NCI-H2107 (cell line): ENCODE measurements at places on chromosomes 12 and 14.

- no peak for DNase-seq
Measured at GRCh38 chr12:115598871-115599811, 678.4 kb downstream of the MED13L start.

DNA sequence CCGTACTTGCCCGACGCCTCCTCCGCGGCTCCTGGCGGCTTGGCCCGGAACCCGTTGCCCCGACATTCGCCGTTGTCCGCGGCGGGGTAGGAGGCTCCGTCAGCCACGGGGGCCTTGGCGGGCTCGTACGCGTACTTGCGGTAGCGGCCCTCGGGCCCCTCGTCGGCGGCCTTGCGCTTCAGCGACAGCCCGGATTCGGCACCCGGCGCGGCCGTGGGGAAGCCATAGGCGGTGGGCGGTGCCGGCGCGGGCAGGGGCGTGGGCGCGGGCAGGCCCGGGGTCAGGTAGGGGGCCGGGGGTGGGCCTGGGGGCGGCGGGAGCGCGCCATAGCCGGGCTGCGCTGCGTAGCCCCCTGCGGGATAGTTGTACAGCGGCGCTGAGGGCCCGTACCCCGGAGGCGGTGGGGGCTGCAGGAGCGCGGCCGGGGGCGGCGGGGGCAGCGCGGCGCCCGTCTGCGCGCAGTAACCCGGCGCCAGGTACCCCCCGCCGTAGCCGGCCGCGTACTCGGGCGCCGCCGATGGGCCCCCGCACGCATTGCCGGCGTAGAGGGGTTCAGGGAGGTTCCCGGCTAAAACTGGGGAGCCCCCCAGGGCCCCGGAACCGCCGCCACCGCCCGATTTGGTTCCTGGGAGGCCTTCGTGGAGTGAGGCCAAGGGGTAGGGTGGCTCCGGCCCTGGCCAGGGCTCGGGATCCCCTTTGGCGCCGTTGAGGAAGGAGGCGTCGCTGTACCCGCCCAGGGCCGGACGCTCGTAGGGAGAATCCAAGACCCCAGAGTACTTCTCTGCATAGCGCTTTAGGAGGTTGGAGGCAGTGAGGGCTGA, 26.9 kb downstream of the FIGNL2 start:
- DNase-seq = no peak

DNA sequence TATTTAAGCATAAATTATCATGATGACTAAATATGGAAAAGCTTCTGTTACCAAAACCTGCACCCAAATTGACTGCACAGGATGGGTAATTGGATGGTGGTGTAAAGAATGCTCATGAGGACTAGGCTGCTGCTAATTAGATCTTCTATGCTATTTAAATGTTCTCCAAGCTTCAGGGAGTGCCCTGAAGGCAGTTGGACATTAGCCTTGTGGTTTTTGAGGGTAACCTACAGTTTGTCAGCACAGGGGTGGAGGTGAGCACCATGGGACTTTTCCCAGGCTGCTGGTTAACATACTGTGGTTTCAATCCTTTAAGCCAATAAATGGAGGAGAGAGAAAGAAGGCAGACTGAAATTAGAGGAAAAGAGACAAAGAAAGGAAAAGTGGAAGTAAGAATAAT, 145.0 kb downstream of the WIF1 start:
- DNase-seq = no peak

GRCh38 chr14:22338381-22338780, 250.6 kb downstream of the DAD1 start:
- DNase-seq = no peak

- no peak for DNase-seq
Measured at GRCh38 chr12:95006206-95006605, 2.7 kb upstream of the NDUFA12 start.

GRCh38 chr12:124938587-124938986, 24.1 kb upstream of the UBC start:
- no peak for DNase-seq

- DNase-seq = no peak
Measured at GRCh38 chr12:17763366-17763765, 326.6 kb downstream of the RERGL start.

- no peak for DNase-seq
Measured at GRCh38 chr12:89732522-89732921, 23.9 kb upstream of the ATP2B1 start.

DNA sequence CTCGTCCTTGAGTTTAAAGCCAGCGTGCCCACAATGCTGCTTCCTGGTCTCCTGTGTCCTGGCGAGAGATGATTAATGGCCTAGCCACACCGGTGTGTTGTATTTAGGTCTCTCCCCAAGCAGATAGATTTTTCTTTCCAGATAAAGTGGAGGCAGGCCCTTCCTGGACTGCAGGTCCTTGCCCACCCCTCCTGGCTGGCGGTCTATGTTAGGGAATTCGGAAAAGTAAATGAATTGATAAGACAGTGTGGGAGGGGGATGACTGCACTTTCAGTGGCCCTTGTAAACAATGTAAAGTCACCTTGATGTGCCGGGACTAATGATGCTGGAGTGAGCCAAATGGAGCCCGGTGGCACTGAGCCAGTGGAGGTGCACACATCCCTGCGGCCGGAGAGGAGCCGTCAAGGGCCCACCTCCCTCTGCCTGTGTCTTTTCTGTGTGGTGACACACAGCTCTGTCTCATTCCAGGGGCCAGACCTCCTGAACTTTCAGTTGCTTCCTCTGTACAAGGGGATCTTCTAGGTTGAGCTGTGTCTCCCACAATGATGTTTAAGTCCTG, 70.6 kb upstream of the ESRRB start:
- no peak for DNase-seq

- DNase-seq = no peak
Measured at GRCh38 chr14:103188810-103189480, 65.7 kb downstream of the TNFAIP2 start.

DNA sequence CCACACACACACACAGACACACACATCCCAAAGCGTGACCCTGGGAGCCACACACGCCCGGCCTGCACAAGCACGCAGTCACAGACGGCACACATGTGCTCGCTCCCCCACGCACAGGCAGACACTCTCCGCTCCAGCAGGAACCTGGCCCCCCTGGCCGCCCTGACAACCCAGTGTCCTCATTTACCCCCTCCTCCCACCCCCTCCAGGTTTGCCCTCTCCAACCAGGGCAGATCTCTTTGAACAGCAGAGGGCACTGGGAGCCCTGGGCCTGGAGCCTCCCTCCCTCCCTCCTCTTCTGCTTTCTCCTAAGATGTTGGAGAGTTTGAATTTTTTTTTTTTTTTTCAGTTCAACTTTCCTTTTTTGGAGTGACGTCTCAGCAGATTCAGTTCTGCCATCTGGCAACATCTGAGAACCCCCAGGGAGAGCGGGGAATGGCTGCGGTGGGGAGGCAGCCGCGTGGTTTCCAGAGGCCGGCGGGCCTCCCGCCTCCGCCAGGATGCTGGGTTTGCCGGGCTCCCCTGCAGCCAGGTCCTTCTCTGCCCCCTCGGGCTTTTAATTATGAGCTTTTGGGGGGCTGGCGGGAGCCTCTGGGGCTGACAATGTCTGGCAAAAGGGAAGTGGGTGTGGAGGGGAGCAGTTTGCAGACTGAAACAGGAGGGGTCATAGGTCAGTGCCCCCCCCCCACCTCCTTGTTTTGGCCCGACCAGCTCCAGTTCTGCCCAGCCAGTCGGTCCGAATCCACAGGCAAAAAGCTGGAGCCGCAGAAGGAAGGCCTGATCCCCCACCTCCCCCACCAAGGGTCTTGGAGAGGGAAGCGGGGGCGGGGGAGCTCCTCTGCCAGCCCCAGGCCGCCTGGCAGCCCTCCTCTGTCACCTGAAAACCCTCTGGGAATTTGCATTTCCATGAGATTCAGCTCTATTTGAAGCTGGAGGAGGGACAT, 1.3 kb upstream of the NCOR2 start:
- DNase-seq = peak; percentile 67

DNA sequence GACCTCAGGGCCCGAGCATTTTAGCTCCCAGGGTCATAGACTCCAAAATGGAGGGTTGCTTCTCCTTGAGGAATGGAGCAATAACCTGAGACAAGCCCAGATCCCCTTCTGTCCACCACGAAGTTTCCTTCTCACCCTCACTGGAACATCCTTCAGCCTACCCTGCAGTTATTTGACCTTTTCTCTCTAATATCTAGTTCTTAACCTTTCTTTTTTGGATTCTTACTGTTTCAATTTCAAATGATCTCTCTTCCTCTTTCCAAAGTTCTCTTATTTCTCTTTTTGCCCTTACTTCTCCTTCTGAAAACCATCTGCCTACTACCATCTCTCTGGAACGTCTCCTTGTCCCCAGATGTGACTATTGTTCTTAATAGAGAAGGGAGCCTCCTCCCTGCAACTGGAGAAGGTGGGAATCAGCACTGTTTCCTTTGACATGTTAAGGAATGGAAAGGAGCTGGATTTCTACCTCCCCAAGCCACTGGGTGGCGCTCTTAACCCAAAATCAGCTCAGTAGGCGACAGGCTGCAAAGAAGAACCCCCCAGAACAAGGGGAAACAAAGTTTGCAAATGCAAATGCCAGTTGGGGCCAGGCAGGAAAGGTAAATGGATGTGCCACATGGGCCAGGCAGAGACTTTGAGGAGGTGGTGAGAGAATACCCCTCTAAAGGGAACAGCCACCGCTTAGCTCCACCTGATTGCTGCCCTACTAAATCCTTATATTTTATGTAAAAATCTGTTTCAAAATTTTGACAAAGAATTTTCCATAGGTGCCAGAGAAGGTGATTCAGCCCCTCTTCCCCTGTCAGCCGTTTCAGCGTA, 22.4 kb upstream of the PDE1B start:
- DNase-seq = no peak

DNA sequence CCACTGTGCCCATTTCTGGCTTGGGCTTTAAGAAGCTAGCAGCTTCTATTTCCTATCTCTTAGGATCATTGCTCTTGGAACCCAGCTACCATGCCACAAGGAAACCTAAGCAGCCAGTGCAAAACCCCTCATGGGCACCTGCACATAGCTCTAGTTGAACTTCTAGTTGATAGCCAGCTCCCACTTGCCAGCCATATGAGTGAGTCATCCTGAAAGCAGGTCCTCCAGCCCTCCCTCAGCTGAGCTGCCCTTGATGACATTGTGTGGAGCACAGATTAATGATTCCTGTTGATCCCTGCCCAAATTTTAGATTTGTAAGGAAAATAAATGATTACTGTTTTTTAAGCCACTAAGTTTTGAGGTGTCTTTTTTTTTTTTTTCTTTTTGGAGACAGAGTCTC, 234.2 kb upstream of the FBXO33 start:
- no peak for DNase-seq

- DNase-seq = no peak
Measured at GRCh38 chr14:34113005-34113511, 162.2 kb upstream of the EGLN3 start.

GRCh38 chr14:56124327-56124726, 6.1 kb downstream of the PELI2 start:
- DNase-seq = no peak

DNA sequence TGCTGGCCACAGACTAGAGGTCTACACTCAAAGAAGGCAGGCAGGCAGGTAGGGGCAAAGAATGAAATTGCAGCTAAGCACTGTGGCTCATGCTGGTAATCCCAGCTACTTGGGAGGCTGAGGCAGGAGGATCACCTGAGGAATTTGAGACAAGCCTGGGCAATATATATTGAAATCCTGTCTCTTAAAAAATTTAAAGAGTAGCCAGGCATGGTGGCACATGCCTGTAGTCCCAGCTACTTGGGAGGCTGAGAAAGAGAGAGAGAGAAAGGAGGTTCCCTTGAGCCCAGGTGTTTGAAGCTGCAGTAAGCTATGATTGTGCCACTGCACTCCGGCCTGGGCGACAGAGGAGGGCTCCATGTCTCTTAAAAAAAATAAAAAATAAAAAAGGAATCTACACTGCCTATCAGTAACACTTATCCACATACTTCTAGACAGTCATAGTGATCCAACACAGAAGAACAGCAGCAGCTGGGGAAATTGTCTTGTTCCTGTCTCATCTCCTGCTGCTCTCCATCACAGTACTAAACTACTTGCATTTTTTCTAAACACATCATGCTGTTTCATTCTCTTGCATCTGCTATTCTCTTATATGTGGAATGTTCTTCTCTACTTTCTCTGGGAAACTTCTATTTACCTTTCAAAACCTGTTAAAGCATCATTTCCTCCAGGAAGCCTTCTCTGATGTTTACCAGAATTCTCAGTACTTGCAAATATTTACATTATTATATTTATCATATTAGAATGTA, 57.2 kb downstream of the ATF7 start:
- no peak for DNase-seq

GRCh38 chr12:55063291-55063690, 43.5 kb downstream of the NEUROD4 start:
- no peak for DNase-seq

GRCh38 chr12:91434081-91434480, 251.5 kb upstream of the DCN start:
- DNase-seq = no peak

DNA sequence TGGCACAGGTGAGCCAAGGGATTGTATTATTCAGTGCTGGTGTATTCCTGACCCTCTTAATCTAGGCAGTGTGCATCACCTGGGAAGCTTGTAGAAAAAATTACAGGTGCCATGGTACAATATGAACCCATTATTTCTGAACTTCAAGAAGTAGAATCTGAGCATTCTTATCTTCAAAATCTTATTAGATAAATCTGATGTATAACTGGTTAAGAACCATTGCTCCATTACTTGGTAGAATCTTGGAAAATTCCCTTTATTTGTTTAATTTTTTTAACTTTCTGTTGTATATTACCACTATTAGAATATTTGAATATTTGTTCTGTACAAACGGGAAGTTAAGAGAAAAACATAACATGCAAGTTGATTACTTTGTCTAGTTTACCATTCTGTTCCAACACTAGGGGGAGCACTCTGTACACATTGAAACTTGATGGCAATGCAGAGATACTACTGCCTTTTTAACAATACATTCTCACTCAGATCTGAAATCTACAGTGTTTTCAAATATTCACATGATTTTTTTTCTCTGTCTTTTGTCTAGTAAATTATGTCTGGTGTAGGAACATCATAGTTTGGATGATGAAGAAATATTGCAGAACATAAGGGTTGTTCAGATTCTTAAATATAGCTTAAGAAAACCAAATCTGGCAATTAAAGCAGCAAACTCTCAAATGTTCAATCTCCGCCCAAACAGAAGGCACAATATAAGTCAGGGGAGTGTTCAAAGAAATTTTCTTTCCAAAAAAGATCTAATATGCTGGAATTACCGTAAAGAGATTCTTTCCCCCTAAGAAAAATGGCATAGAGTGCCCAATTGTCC, 196.6 kb downstream of the PCNX1 start:
- DNase-seq = peak; percentile 44

- no peak for DNase-seq
Measured at GRCh38 chr14:31935391-31935790, 141.7 kb upstream of the ARHGAP5 start.
